GM23248 (cell line): ENCODE measurements at places on chromosomes 12 and 14.

GRCh38 chr12:90261283-90261682 is 552.6 kb upstream of the ATP2B1 start:
- H3K27me3 ChIP-seq, result no peaks in the 10 kb centered on the region
- no peak overlapping the region for H3K4me3 ChIP-seq
- H3K4me1 ChIP-seq, result peaks cover 22% of the 10 kb centered on the region
- DNase-seq, result no peak
- 0 out of 2 replicates have a peak overlapping the region, but pooled peaks have one; percentile 5 for H3K27ac ChIP-seq

DNA sequence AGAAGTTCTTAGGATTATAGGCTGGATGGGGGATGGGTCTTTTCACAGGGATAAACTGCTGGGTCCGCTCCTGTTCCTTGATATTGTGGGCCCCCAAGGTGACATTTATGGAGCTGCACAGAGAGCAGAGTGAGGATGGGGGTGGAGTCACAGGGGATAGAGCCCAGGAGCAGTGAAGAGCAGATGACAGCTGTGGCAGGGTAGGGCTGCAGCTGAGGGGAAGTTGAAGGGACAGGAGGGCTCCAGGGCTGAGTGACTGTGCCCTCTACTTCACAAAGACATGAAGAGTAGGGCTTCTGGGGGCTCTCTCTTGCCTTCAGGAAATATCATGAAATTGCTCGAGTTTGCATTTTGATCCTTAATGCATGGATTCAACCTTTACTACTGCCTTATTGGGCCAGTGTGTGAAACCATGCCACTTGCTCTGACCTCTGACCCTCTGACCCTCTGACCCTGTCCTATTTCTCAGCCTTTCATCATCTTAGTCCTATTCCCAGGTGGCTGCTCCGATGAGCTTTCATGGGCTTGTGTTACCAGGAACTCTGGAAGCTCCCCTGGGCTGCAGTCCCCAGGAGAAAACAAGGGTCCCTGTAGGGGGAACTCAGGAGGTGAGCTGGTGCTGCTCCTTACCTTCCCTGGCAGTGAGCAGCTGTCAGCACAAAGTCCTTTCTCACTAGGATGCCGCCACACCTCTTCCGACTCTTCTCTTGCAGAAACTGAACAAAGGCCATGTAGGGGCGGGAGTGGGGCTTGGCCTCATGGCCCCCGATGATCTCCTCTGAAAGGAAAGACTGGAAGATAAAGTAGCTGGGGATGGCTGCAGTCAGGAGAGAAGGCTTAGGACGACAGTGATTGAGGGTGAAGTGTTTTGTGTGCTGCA is 1.6 kb downstream of the GZMH start:
- H3K36me3 ChIP-seq, result no peaks in the 10 kb centered on the region
- DNase-seq, result no peak
- no peak overlapping the region for H3K27ac ChIP-seq
- H3K4me1 ChIP-seq, result no peaks in the 10 kb centered on the region

DNA sequence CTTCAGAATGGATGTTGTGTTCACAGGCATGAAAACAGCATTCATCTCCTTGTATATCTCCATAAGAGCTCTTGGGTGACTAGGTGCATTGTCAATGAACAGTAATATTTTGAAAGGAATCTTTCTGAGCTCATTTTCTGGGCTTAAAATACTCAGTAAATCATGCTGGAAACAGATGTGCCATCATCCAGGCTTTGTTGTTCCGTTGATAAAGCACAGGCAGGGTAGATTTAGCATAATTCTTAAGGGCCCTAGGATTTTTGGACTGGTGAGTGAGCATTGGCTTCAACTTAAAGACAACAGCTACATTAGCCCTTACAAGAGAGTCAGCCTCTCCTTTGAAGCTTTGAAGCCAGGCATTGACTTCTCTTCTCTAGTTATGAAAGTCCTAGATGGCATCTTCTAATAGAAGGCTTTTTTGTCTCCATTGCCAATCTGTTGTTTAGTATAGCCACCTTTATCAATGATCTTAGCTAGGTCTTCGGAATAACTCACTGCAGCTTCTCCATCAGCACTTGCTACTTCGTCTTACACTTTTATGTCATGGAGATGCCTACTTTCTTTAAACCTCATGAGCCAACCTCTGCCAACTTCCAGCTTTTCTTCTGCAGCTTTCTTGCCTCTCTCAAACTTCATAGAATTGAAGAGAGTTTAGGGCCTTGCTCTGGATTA is 79.6 kb upstream of the PSMA6 start:
- H3K27me3 ChIP-seq, result no peaks in the 10 kb centered on the region
- H3K4me1 ChIP-seq, result peaks cover 16% of the 10 kb centered on the region
- H3K4me3 ChIP-seq, result no peak overlapping the region
- H3K36me3 ChIP-seq, result no peaks in the 10 kb centered on the region
- DNase-seq, result no peak
- no peak overlapping the region for H3K27ac ChIP-seq

DNA sequence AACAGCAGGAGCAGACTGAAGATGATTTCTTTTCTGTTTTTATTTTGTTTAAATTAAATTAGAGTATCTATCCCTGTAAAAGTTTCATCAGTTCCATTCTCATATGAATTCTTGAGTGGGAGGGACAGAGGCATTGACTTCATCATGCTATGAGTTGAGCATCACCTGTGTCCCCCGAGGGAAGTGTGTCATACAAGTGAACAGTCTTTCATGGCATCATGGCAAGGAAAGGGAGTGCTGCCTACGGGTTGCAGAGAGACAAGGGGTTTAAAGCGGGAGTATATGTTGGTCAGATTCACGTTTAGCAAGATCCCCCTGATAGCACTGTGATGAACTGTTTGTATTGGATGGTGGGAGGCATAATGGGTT is 52.7 kb upstream of the HIF1A start:
- H3K27me3 ChIP-seq, result no peaks in the 10 kb centered on the region
- no peaks in the 10 kb centered on the region for H3K36me3 ChIP-seq
- no peak overlapping the region for H3K4me3 ChIP-seq
- DNase-seq, result no peak

DNA sequence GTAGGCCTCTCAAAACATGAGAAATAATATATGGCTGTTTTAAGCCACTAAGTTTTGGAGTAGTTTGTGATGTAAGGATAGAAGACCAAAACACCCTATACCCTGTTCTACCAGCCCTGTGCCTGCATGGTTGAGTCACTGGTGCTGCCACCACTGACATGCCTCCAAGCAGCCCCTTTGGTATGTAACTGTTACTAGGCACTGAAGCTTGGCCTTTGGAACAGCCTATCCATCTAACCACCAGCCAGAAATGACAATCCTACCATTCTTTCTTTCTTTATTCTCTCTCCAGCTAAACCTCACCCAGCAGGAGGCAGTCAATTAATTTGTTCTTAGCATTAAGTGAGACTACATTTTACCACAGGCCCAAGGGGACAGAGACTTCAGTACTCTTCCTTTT is 240.3 kb downstream of the MSRB3 start:
- H3K27ac ChIP-seq, result no peak overlapping the region
- H3K4me1 ChIP-seq, result peaks cover 15% of the 10 kb centered on the region
- H3K27me3 ChIP-seq, result no peaks in the 10 kb centered on the region
- no peak overlapping the region for H3K4me3 ChIP-seq
- no peaks in the 10 kb centered on the region for H3K36me3 ChIP-seq
- DNase-seq, result peak; percentile 47

- DNase-seq, result no peak
- no peak overlapping the region for H3K27ac ChIP-seq
- no peaks in the 10 kb centered on the region for H3K36me3 ChIP-seq
- no peaks in the 10 kb centered on the region for H3K4me1 ChIP-seq
Measured at GRCh38 chr14:102909911-102910310, 12.6 kb upstream of the AMN start.

DNA sequence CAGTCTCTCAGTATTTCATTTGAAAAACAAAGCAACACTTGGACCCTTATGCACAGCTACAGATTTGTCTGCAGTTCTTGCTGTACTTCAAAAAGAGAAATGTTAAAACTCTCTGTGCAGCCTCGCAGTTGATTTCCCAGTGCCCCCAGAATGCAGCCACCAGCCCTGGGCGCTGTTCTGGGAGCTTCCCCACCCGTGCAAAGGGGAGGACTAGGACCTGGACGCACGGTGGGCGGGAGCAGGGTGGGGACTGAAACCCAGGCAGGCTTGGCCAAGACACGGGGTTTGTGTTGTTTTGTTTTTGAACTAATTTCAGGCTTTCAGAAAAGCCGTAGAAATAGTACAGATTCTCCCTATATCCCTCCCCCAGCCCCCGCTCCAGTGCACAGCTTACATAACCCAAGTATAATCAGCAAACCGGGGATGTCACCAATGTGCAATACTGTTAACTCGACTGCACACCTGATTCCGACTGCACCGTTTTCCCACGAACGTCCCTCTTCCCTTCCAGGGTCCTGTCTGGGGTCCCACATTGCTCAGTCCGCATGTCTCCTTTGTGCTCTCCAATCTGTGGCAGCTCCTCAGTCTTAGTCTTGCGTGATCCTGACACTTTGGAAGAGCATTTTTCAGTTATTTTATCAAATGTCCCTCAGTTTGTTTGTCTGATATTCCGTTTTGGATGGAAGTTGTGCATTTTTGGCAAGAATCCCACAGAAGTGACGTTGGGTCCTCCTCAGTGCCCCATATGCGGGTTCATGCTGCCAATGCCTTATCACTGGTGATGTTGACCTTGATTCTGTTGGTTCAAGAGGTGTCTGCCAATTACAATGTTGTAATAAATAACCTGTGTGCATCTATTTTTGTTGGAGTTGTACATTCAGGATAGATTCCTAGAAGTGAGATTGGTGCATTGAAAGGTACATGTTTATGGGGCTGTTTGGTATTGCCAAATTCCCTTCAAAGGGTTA is 95.9 kb downstream of the SETD3 start:
- H3K27me3 ChIP-seq, result peaks cover 12% of the 10 kb centered on the region; the same call in 1 of the 2 replicates
- H3K27ac ChIP-seq, result no peak overlapping the region
- H3K4me3 ChIP-seq, result no peak overlapping the region
- DNase-seq, result no peak

- peaks cover 2% of the 10 kb centered on the region; the same call in 1 of the 2 replicates for H3K4me1 ChIP-seq
- DNase-seq, result no peak
- H3K27me3 ChIP-seq, result no peaks in the 10 kb centered on the region
- no peak overlapping the region for H3K4me3 ChIP-seq
- 0 out of 2 replicates have a peak, but pooled peaks cover 3% of the 10 kb centered on the region for H3K36me3 ChIP-seq
Measured at GRCh38 chr12:1176191-1176590, 185.2 kb downstream of the ERC1 start.
